ENCODE measurements at places on chromosomes 4 and X.

GRCh38 chr4:88592600-88593448 lies 544 bp downstream of the HERC3 start:
- DNase-seq = peak; percentile 79

GRCh38 chr4:173943547-173943946 lies 339.9 kb downstream of the FBXO8 start:
- DNase-seq = no peak

- DNase-seq = no peak
Observed at GRCh38 chr4:38821739-38822138, 17.1 kb upstream of the TLR1 start.

DNA sequence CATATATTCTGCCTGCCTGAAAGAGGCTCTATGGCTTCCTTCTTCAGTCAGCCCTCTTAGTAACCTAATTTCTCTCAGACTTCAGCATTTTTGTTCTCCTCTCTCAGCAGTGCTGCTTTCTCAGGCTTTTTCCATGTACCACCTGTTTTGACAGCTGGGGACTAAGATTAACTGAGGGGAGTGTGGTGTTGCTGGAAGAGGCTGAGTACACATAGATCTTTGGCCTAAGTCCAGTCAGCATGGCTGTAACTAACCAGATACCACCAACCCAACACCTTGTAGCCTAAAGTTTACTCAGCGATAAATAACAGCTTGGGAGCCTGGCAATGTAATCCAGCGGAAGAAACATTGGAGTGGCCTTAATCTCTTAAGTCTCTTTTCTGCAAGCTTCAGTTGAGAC lies 85.5 kb downstream of the RTL3 start:
- DNase-seq = no peak

GRCh38 chrX:110703641-110704040 lies 92.0 kb downstream of the CHRDL1 start:
- no peak for DNase-seq

GRCh38 chr4:40829586-40829985 lies 79.8 kb downstream of the NSUN7 start:
- DNase-seq = no peak

DNA sequence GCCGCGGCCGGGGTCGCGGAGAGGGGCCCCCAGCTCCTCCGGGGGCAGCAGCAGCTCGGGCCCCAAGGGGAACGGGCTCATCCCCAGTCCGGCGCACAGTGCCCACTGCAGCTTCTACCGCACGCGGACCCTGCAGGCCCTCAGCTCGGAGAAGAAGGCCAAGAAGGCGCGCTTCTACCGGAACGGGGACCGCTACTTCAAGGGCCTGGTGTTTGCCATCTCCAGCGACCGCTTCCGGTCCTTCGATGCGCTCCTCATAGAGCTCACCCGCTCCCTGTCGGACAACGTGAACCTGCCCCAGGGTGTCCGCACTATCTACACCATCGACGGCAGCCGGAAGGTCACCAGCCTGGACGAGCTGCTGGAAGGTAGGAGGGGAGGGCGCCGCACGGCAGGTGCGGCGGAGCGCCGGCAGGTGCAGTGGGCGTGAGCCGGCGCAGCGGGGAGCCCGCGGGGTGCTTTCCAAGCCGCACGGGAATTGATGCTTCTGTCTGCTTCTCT lies 886 bp downstream of the DCLK2 start:
- no peak for DNase-seq

GRCh38 chrX:154873329-154873728 lies 12.8 kb upstream of the F8A1 start:
- no peak for DNase-seq

GRCh38 chr4:85474356-85474755 lies 594 bp upstream of the ARHGAP24 start:
- no peak for DNase-seq

DNA sequence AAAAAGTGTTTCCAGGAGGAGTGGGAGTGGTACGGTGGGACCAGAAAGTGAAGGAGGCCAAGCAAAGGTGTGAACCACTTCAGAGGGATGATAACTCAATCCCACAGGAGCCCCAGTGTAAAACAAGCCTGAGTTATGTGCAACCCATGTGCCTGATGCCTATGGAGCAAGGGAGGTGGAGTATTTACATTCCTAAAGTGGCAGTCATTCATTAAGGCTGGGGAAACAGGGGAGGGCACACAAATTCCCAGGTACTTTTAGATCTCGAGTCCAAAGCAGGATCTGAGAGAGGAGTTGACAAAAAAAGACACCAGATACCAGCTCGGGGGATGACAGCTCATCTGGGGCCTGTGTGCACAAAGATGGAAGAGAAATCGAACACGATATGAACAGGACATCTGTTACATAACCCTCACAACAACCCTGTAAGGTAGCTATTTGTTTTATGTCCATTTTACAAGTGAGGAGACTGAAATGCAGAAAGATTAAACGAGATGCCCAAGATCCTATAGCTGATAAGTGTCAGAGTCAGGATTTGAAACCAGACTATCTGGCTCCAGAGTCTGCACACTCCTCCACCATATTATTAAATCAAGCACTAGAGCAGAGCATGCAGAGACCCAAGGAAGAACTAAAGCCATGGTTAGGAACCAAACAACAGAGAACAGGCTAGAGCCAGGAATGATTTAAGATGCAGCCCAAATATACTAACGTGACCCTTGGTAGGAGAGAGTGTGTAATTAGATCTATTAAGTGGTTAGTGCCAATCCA lies 91.9 kb upstream of the MAPK10 start:
- DNase-seq = no peak

- DNase-seq = no peak
Observed at GRCh38 chr4:111045992-111046391, 423.1 kb upstream of the PITX2 start.

- peak; percentile 53 for DNase-seq
Observed at GRCh38 chr4:105022811-105023667, 123.6 kb upstream of the TET2 start.

GRCh38 chrX:74344280-74344622 lies 40.3 kb downstream of the ZCCHC13 start:
- DNase-seq = no peak

GRCh38 chrX:43581888-43582539 lies 74.1 kb upstream of the MAOA start:
- no peak for DNase-seq

DNA sequence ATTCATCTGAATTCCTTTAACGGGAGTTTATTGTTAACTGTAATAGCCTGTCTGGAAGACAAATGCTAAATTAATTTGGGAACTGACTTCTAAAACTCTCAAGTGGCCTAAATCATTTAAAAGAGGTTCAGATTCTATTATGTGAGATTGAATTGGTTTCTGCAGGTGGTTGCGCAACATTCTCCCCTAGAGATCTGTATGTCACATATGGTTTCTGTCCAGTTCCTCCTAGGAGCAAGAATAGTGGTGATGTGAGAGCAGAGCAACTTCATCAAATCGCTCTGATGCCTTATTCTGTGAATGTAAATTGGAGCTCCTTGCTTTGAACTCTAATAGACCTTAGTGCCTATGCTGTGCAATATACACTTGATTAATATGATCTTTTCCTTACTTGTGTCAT lies 144.6 kb upstream of the GPR101 start:
- no peak for DNase-seq

DNA sequence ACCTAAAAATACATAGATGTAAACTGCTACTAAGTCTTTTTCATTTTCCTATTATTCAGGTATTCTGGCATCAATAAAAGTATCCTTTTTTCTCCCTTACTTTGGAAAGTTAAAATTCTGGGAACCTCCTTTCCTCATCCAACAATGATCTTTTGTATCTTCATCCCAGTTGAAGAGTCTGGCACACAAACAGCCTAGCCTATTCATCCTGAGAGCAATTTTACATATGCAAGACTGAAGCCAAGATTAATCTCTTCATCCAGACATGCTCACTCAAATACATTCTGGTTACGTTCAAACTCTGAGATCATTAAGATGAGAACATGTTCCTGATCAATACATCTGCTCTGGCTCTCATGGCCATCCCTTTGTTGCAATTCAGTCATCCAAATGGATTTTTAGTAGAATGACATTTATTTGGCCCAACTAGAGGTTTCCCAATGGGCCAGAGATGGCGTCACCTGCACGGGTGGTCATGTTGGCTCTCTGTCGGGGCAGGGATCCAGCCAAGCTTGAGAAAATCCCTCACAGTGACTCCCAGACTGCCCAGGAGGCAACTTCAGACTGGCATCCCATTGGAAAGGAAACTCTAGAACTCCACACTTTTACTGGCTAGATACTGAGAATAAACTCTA lies 135.3 kb upstream of the VCX2 start:
- no peak for DNase-seq

DNA sequence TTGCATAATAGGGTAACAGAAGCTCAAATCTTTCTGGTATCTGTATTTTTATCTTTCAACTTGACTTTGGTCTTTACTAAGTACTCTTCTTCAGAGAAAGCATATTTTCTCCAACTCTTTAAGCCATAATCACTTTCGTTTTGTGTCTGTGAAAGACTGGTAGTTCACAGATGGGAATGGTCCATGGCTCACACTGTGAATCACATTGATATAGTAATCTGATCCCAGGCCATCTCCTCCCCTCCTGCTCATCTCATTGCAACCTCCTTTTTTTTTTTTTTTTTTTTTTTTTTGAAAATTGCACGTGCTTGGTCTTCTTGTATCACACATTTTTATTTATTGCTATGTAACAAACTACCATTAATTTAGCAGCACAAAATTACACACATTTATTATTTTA lies 694.5 kb upstream of the SLIT2 start:
- DNase-seq = no peak

DNA sequence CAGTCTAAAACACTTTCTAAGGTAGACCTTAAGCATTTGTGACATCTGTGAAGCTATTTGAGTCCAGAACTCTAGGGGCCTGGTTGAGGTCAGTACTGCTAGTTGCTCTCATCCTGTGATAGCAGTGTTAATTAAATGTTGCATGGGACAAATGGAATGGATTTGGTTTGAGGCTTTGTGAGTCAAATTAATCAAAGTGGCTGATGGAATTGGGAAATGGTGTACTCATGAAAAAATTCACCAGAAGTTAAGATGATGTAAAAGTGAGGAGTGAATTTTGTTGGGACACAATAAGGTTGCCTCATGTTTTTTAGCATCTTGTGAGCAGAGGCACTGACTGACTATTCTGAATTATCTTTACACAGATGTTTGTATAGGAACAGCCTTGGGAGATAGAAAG lies 99.2 kb upstream of the ARSJ start:
- DNase-seq = no peak

GRCh38 chr4:650951-651883 lies 22.9 kb downstream of the ATP5ME start:
- no peak for DNase-seq

DNA sequence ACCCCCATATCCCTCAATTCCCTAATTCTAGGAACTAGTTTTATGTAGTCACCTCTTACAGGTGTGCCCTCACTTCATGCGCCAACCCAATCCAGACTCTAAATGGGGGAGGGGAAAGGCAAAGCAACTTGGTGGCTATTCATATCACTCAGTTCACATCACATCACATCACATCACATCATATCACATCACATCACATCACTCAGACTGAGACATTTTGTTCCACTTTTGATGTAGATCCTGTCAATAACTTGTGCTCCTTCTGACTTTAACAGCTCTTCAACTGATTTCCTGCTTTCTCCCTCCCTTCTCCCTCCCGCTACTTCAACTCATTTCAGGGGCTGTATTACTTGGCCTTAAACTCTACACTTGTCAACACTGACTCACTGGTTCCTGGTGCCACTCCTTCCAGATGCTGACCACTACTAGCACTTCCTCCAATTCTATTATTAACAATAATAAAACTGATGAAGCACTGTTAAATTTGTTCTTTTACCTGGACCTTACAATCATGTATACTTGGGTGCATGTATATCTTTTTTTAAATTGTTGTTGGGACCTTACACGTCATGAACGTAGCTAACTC lies 29.1 kb upstream of the PLS3 start:
- DNase-seq = no peak

GRCh38 chrX:24479924-24480323 lies 14.8 kb downstream of the PDK3 start:
- DNase-seq = no peak

GRCh38 chr4:46323891-46324416 lies 66.0 kb downstream of the GABRA2 start:
- no peak for DNase-seq

- DNase-seq = no peak
Observed at GRCh38 chr4:36582198-36582597, 300.8 kb downstream of the DTHD1 start.

DNA sequence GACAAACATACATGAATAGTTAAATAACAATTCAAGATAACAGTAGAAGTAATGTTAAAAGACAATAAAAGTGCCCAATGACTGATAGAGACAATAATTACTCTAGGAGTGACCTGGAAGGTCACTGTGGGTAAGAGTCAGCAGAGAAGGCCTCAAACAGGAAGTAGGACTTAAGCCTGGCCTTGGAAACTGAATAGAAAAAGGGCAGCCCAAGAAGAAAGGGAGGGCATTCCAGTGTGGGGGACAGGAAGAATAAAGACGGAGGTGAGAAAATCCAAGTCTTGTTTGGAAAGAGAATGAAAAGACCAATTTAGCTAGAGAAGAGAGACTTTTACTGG lies 6.0 kb downstream of the P2RY4 start:
- DNase-seq = no peak

DNA sequence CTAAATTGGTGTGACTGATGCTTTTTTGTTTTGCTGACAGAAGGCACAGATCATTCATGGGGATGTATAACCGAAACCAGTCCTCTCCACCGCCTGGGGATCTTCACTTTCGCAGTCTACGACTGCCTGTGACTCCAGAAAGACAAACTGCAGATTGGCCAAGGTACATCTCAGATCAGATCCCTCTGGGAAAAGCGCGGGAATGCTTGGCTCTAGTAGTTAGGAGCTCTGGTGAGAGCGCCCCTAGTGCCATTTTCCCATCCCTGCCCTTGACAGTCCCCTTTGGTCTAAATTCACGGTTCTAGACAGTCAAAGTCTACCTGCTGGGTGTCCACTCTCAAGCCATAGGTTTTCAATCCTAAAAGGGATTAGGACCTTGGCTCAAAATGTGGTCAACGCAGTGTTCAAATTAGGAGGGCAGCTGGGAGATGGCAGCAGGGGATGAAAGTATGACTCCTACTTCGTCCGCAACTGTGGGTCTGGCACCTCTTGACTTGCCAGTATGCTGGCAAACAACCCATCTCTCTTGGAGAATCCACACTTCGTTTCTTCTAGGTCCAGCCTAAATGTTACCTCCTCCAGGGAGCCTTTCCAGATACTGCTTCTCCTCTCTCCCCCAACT lies 6.9 kb upstream of the HAND2 start:
- DNase-seq = no peak

GRCh38 chr4:145732001-145732815 lies 52.3 kb downstream of the C4orf51 start:
- DNase-seq = no peak

GRCh38 chrX:51151734-51152133 lies 180.9 kb upstream of the NUDT10 start:
- DNase-seq = no peak

DNA sequence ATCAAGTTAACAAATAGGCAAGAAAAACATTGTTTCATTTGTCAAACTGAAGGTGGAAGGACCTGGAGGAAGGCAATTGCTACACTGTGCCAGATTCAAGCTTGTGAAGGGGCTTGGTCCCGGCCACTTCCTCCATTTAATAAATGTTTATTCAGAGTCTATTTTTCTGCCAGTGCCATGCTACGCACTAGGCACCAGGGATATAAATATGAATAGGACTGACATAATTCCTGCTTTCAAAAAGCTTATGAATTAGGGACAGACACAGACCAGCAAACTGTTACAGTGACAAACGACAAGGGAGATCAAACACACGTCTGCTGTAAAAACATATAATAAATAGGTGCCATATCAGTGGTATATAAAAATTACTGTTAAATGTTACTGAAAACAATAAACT lies 571 bp downstream of the TLR6 start:
- DNase-seq = no peak
